ENCODE measurements at places on chromosomes 3 and 15. TPM values are rescaled to one million over a fixed set of nuclear protein-coding genes. Genes with fewer than 3 reads are reported as not detected.

Gene ARHGEF26
- 3.5 TPM for polyA plus RNA-seq

Gene GRIP2
- polyA plus RNA-seq, result 9.9 TPM

Gene LRRIQ4
- polyA plus RNA-seq, result not detected

Gene CCDC191
- polyA plus RNA-seq, result 1.4 TPM

Gene RTP4
- 1.9 TPM for polyA plus RNA-seq

Gene NT5DC2
- polyA plus RNA-seq, result 322 TPM

Gene ZNF80
- not detected for polyA plus RNA-seq

Gene OR5H15
- polyA plus RNA-seq, result not detected

Gene WDR72
- 0.05 TPM for polyA plus RNA-seq

Gene RHOA
- 142 TPM for polyA plus RNA-seq

Gene TEX55
- not detected for polyA plus RNA-seq

Gene PRICKLE2
- 2.3 TPM for polyA plus RNA-seq

Gene DPPA2
- polyA plus RNA-seq, result not detected

Data from right cardiac atrium (tissue), 5 donors.